ENCODE measurements at places on chromosomes 5 and 9.

DNA sequence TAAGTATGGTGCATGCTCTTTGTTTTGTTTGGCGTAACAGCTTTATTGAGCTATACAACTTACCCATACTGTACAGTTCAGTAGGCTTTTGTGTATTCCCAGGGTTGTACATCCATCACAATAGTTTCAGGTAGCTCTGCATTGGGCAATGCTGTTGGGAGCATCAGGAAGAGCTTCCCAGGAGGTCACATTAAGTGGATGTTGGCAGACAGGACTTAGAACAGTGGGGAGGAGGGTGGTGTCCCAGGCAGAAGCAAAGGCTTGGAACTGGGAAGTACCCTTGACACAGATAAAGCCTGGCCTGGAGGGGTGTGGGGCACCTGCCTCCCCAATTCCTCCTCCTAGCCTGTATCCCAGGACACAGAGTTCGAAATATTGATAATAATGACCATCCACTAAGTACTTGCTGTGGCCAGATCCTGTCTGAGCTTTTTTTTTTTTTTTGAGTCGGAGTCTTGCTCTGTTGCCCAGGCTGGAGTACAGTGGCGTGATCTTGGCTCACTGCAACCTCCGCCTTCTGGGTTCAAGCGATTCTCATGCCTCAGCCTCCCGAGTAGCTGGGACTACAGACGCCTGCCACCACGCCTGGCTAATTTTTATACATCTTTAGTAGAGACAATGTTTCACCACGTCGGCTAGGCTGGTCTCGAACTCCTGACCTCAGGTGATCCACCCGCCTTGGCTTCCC is 1.3 kb downstream of the BBLN start:
- no peak for DNase-seq

- peak; percentile 7 for DNase-seq
Observed at GRCh38 chr9:17402309-17402708, 176.6 kb upstream of the SH3GL2 start.

DNA sequence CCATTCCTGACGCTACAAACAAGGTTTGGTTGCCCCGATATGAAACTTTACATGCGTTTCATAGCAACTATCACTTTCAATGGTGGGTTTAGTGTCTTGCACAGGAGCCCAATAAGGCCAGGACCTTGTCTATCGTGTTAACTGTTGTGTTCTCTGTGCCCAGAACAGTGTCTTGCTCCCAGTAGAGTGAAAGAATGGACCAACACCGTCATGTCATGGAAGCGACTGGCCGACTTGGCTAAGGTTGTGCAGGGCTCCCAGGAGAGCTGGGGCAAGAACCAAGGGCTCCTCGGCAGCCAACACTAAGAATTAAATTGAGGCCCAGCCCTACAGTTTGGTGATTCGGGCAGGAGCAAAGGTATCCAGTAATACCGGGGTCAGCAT is 498 bp upstream of the ARHGEF37 start:
- no peak for DNase-seq

DNA sequence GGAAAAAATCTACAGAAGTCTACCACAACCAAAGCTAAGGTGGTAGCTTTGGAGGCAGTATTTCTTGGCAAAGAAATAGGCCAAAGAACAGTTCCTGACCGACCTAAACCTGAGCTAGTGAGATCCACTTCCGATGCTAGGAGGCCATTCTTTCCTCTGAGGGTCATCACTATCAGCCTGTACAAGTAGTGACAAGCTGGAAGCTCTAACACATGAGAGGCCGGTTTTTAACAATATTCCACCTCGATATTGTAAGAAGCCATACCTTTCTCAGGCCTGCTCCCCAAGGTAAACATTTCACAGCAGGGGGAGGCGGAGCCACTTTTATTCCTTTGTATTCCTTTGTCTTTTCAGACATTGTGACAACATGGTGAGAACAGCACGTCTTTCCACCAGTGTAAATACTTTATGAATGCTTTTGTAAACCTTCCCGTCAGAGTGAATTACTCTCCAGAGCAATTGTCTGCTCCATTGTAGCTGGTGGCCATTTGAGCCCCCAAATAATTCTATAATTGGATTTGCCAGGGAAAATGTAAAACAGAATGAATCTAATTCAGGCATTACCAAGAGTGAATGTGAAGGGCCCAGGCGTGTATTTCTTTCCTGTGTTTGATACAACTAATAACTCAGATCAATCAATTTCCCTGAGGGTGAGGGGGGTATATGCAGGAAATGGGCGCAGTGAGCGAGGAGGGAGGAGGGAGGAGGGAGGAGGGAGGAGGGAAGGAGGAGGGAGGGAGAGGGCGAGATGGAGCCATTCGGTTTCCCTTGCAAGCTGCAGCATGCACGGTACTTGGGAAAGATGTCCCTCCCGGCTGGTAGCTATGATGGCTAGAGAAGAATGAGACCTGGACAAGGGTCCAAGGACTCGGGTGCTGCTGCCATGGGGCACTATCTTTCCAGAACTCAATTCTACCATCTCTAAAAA is 166.6 kb downstream of the CDK5RAP2 start:
- no peak for DNase-seq

DNA sequence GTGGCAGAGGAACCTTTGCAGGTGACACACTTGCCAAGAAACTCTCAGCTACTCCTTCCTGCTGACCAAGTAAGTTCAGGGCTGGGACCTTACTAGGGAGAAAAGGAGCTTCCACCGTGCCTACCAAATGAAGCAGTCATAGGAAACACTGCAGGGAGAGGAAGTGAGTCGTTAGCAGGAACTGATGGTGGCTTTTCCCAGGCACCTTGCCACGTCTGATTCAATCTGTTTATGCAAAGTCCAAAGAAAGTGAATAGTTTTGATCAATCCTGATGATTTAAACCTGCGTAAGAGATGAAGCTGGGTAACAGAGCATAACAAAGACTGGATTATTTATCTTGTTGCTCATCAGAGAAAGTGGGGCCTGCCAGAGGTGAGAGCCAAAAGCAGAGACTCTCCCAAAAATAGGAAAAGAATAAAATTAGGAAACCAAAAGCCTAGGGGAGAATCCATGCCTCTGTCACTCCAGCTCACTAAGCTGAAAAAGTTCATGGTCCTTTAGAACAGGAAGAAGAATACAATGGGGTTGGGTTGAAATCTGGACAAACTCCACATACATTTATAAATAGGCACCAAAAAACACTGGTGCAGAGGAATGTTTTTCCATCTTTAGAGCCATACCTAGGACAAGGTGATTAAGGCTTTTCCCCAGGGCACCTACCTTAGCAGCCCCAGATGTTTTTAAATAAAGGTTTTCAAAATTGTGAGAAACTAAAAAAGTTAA is 9.3 kb upstream of the PFDN1 start:
- peak; percentile 53 for DNase-seq

GRCh38 chr5:124581738-124582560 is 164.5 kb downstream of the ZNF608 start:
- no peak for DNase-seq

GRCh38 chr9:34465468-34465867 is 6.9 kb downstream of the DNAI1 start:
- no peak for DNase-seq

- no peak for DNase-seq
Observed at GRCh38 chr9:95574176-95574575, 57.4 kb upstream of the PTCH1 start.

Measured in inflammatory macrophage (primary cell).